Activated naive CD4-positive, alpha-beta T cell treated with Interleukin-2 at 50 U/mL for 16 hours (primary cell): ENCODE measurements at places on chromosomes 5 and 9.

GRCh38 chr9:27393054-27393846 lies 96.3 kb upstream of the EQTN start:
- DNase-seq = no peak

- no peak for DNase-seq
Measured at GRCh38 chr5:102971676-102972293, 148.2 kb downstream of the GIN1 start.

- DNase-seq = no peak
Measured at GRCh38 chr5:2910401-2911175, 159.1 kb upstream of the IRX2 start.

- DNase-seq = no peak
Measured at GRCh38 chr9:84850830-84851392, 181.4 kb downstream of the NTRK2 start.

DNA sequence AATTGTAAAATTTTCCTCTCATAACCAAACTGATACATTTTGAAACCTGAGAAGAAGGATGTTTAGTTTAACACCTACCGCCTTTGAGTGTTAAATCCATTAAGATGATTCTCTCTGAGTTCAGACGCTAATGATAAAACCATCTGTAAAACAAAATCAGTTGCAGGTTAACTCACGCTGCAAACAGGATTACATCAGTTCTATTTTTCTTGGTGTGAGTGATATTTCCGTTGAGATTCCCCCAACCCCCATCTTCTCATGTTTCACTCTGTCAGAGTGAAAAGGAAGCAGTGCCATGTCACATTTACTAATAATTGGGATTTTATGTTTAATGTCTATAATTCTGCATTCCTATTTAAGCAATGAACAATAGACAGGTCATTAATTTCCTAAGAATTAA lies 146.5 kb downstream of the FANCC start:
- no peak for DNase-seq

DNA sequence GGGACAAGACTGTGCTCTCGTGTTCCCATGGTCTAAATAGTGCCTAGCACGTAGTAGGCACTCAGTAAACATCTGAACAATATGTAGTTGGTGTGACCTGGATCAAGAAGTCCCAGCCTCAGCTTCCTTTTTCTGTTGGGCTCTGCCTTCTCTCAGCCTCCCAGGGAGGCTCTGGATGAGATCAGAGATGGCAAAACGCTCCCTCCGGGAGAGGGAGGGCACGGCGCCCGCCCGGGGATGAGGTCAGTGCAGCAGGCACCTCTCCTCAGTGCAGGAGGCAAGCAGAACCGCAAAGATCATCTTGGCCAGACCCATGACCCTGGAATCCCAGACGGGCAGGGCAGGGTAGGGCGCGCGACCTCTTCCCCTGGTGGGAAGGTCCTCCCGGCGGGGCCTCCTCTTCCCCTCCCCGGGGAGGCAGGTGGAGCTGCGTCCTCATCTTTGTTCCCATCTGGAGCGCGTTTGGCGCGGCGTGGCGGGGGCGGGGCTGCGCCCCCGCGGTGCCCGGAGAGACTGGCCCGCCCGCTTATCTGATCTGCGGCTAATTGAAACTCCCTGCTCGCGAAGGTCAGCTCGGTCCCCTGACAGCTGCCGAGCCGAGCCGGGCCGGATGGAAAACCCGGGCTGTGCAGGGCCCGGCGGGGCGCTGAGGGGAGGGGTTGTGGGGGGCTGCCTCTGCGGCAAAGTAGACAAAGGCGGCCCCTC lies 60.9 kb downstream of the CXXC5 start:
- DNase-seq = no peak

- DNase-seq = no peak
Measured at GRCh38 chr5:152474961-152475360, 69.9 kb upstream of the NMUR2 start.

GRCh38 chr5:176778921-176779465 lies 31.4 kb upstream of the UNC5A start:
- DNase-seq = no peak

GRCh38 chr5:137937994-137938750 lies 48.9 kb downstream of the PKD2L2 start:
- DNase-seq = no peak

DNA sequence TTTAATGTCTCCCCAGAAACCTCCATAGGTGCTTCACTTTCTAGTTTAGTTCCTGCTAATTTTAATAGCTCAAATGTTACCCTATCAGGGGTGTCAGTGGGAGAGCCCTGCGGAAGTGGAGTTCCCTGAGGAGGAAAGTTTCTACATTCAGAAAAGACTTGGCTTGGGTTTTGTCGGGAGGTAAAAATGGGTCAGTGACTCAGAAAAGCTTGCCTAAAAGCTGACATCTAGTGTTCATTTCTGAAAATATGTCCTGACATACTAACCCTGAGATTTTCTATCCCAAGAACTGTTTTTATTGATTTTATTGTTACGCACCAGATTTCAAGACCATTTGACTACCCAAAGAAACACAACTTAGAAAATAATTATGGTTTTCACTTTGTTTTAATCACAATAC lies 40.9 kb upstream of the GLDC start:
- DNase-seq = no peak

DNA sequence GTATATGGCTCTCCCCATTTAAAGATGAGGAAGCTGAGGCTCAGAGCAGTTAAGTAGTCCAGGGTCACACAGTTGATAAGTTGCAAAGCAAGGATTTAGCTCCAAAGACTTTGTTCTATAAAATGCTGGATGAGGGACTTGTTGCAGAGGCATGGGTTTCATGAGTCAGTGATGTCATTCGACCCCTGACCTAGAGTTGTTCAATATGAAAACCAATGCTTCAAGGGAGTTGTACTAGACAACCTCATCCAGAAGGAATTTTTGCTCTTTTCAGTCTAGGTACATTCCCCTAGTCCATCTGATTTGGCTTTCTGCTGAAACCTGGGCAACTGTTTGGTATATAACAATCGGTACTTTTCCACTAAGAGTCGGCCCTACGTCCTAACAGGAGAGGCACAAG lies 550.4 kb downstream of the EBF1 start:
- no peak for DNase-seq

- no peak for DNase-seq
Measured at GRCh38 chr5:180696116-180696515, 43.7 kb downstream of the OR2Y1 start.

DNA sequence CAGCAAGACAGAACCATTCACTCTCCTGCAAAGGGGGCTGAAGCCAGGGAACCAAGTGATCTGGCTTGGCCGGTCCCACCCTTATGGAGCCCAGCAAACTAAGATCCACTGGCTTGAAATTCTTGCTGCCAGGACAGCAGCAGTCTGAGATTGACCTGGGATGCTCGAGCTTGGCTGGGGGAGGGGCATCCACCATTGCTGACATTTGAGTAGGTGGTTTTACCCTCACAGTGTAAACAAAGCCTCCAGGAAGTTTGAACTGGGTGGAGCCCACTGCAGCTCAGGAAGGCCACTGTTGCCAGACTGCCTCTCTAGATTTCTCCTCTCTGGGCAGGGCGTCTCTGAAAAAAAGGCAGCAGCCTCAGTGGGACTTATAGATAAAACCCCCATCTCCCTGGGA lies 60.5 kb downstream of the TNFSF8 start:
- no peak for DNase-seq

DNA sequence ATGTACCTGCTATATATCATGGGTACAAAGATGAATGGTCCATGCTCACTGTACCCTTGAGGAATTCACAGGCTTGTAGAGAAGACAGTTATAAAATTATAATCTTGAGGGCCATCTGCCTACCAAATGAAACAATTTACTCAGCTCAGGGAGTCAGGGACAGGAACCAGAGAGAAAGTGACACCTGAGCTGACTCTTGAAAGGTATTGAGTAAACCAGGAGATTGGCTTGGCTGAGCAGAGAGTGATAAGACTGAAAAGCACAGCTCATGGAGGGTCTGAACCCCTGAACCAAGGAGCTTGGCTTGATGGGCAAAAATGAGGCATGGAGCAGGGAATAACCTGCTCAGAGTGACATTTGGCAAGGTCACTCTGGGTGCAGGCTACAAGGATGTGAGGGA lies 147.3 kb downstream of the FAM114A2 start:
- no peak for DNase-seq

DNA sequence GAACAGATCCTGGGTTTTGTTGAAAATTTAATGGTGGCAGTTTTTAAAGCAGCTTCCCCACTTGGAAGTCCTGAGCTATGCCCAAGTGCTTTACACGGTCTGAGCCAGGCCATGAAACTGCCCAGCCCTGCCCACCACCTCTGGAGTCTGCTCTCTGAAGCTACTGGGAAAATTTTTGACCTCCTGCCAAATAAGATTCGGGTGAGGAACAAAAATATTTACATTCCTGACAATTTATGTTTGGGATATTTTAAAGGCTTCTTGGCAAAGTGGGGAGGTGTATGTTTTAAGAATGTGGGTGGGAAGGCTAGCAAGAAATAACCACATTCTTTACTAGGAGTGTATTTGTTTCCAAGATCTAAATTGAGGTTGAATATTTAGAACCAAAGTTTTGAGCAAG lies 50.0 kb downstream of the HACD4 start:
- no peak for DNase-seq

- DNase-seq = no peak
Measured at GRCh38 chr5:151174612-151175101, 17.1 kb upstream of the ANXA6 start.

DNA sequence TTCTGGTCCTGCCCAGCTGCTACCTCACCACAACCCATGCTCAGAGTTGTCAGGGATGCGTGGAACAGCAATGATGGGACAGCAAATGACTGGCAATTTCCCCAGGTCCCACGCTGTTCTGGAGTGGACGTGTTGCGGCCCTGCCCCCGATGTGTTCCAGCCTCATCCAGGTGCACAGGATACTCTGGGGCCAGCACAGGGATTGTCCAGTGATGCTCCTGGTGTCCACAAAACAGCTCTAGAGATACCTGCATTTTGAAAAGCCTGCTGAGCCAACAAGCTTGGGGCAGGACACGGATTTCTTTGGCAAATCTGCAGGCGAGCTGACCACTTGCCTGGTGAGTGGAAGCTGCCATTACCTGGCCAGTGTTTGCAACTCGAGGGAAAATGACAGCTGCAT lies 88.7 kb downstream of the ANKRD33B start:
- DNase-seq = no peak

DNA sequence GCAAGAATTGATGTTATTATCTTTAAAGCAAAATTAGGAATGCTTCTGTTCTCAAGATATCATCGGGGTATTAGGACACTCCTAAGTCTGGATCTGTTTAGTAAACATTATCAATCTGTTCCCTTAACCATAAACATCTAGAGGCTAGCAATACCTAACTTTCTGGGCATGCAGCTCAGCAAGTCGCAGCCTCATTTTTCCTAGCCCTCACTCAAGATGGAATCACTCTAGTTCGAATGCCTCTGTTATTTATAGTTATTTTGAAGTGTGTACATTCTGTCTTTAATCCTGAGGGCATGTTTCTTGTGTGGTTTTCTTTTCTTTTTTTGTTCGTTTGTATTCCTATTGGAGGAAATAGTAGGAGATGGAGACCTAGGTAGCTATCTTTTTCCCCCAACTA lies 66.9 kb downstream of the FER start:
- DNase-seq = no peak

GRCh38 chr5:170114271-170114670 lies 8.6 kb downstream of the FOXI1 start:
- no peak for DNase-seq

GRCh38 chr5:122653087-122654017 lies 121.5 kb upstream of the SNX2 start:
- DNase-seq = no peak

- no peak for DNase-seq
Measured at GRCh38 chr9:74556685-74557084, 59.5 kb downstream of the RORB start.

- no peak for DNase-seq
Measured at GRCh38 chr5:125201446-125202052, 455.1 kb upstream of the ZNF608 start.

- no peak for DNase-seq
Measured at GRCh38 chr9:33645706-33646105, 121.7 kb downstream of the ANKRD18B start.

DNA sequence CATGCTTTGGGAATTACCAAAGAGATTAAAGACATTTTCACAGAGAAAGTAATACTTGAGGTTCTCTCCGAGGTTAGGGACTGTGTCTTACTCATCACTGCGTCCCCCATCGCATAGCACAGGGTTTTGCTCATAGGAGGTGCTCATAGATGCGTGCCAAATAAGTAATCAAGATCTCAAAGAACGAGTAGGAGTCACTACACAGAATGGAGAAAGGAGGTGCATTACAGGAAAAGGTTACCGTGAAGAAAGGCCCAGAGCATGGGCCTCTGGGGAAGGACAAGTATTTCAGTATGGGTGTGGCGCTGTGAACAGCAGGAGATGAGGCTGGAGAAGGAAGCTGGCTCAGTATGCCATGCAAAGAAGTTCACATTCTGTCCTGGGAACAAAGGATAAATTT lies 182.4 kb downstream of the ACTL7B start:
- no peak for DNase-seq

DNA sequence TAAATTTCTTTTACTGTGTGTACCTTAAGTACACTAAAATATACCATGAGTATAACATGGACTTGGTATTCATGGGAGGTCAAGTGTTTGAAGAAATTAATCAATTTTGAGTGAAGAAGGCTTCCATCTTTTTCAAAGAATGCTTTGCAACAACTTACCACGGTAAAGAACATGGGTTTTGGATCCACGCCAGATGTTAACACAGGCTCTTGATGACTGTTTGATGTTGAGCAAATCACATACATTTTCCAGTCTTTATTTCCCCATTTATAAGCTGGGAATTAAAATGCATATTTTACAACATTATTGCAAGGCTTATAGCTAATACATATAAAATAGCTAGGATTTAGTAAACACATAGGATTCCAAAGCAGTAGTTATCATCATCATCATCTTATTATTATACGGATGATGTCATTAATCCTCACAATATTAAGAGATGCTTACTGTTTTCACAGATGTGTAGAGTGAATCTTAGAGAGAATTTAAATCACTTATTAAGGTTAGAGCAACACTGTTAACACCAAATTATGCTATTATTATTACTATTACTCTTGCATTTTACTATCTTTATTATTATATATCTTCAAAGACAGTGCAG lies 362.0 kb downstream of the PRELID2 start:
- DNase-seq = no peak

GRCh38 chr5:171524466-171524865 lies 105.0 kb downstream of the FGF18 start:
- no peak for DNase-seq

DNA sequence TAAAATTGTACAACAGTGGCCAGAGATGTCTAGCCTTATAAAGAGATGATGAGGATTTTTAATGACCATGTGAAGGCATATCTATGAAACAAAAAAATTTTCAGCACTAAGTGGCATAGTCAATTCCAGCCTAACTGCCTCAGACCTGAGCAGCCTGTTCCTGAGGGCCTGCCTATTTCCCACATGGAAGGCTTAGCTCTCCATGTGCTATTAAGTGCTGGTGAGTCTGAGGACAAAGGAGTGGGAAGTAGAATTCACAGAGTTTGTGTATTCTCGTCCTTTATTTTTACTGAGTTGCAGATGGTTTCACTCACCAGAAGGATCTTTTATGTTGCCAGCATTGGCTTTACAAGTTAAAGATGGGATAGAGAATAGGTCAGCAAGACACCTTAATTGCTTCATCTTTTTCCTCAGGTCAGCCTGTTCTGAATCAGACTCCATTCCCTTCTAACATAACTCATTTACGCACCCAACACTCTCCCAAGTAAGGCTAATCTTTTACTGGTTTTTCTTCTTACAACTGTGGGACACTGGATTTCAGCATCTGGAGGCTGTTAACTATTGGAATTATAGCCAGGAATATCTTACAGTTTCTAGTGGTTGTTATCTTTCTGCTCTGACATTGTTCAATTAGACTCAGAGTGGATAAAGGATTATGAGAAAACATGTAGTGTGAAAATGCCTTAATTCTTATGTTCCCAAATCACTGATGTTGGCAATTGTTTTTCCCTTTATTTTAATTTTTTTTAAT lies 76.8 kb downstream of the ISOC1 start:
- DNase-seq = no peak

- DNase-seq = no peak
Measured at GRCh38 chr5:162096448-162096847, 28.9 kb downstream of the GABRG2 start.
